ENCODE measurements at places on chromosomes 6 and 20.

DNA sequence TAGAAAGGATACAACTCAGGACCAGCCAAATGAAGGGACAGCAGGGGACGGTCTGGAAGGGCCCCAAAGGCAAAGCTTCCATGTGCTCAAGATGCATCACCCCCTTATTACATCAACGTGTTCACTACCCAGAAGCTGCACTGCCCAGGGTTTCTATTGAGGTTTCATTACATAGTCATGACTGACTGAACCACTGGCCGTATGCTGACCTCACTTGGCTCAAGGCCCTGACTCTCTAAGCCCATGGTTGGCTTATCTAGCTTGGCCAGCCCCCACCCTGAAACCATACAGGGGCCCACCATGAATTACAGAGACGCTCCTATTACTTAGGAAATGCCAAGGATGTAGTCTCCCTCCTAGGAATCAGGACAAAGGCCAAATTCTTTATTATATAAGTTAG lies 179.4 kb downstream of the FOXC1 start:
- no peak for DNase-seq

- no peak for DNase-seq
Measured at GRCh38 chr6:95084867-95085266, 492.5 kb upstream of the MANEA start.

DNA sequence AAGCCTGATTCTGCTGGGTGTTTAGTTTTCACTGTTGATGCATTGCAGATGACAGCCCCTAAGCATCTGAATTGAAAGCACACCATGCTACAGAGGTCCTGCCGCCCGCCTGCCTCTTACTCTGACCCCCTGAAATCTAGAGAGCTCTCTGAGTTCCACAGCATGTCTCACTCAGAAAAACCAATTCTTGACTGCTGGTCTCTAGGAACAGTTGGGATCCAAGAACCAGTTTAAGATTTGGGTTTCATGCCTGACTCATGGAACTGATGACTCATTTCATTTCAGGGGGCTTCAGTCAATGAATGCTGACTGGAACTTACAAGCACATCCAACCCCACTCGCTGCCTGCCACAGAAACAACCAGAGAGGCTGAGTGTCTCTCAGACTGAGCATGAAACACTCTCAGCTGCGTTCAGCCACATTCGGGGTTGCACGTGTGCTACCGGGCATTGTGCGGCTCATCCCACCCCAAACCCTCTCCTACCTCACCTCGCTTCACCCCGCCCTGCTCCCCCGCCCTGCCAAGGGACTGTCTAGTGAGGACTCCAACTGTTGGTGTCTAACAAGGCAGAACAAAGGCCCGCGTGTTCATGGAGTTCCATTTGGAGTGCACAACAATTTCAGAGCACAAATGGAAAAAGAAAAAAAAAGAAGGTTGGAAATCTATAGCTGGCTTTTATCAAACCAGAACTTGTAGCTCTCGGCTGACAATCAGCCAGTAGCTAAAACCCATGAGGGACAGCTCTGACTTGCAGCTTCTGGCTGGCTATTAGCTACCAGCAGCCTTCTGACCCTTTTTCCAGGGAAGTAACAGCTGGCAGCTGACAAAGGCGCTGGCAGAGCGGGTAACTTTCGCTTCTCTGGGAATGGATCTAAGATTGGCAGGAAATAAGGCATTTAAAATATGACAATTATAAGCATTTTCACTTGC lies 20.0 kb upstream of the TRAF3IP2 start:
- no peak for DNase-seq

- no peak for DNase-seq
Measured at GRCh38 chr6:154614641-154615040, 104.2 kb upstream of the CNKSR3 start.

GRCh38 chr6:11586536-11586935 lies 49.0 kb downstream of the TMEM170B start:
- no peak for DNase-seq

DNA sequence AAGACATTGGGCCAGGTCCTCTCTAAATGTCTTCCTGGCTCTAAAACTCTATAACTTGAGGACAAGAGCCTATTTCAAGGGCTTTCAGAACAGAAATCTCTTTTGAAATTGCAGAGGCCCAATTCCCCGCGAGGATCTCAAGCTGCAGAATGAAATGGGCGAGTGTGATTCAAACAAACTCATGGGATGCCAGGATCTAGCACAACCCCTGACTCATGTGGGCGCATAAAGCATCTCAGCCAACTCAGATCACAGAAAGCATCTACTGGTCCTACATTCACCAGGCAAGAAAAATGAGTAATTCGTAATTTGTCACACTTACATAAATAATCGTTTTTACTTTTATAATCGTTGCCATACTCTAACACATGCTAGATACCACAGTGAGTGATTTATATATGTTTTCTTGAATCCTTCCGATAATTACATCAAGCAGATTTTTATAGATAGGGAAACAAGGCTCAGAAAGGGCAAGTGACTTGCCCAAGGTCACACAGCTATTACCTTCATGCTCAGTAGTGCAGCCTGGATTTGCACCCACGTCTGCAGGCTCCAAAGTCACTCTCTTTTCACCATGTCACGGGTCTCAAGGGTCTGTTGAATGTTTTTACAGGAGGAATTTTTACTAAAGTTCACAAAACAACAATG lies 26.2 kb downstream of the FOXF2 start:
- DNase-seq: no peak

- no peak for DNase-seq
Measured at GRCh38 chr6:17224056-17224455, 57.1 kb upstream of the RBM24 start.

GRCh38 chr6:8831366-8832152 lies 396.2 kb upstream of the SLC35B3 start:
- DNase-seq: no peak

DNA sequence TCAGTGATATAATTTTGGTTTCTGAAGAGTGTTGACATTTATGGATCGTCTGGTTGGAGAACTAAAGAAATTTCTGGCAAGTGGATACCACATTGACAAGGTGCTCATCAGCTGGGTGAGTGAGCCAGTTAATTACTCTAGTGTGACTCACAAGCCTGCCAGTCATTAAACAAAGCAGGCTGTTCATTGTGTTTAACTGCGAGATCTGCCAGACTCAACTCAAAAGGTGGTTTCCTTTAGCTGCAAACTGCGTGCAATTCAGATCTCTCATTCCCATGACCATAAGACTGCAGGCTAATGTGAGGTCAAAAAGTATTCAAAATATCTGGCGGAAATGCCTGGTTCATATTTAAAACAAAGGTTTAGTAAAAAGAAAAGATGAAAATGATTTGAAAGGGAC lies 32.5 kb upstream of the IYD start:
- no peak for DNase-seq

DNA sequence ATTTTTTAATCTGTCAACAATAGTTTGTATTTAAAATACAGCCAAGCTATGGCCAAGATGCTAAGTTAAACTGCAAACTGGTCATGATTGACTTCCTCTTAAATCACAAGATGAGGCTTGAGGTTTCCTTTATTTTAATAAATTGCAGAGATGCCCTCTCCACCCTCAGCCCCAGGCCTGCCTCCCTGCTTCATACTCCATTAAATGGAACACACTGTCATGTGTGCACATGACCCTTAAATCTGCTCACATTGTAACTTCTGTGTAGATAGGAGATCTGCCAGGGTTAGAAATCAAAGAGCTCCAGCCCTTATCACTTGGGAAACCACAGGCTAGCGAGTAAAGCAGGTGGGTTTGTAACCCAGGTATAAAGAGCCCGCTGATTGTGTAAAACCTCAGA lies 20.8 kb downstream of the DUSP22 start:
- DNase-seq: no peak

DNA sequence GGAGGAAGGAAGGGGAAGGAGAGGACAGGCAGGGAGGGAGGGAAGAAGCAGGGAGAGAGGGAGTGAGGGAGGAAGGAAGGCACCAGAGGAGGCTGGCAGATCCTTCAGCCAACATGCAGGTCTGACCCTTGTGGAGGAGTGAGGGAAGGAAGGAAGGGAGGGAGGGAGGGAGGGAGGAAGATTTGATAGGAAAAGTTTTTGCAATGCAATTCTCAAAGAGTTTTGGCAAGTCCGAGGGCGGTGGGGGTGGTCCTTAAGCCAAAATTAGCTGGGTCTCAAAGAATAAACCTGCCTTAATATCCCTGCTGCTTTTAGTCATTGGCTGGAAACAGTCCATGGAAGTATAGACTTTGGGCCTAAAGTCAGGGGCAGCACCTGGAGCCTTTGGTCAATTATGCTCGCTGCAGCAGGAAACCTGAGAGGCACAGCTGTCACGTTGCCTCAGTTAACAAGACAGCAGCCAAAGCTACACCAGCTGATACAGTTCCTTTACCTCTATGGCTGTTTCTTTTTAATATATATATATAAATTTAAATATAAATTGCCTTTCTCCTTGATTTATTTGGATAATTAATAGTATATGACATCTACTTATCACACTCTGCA lies 115.7 kb upstream of the RALGAPA2 start:
- no peak for DNase-seq

- peak; percentile 70 for DNase-seq
Measured at GRCh38 chr20:38805502-38805957, at the start of gene PPP1R16B. Gene PPP1R16B (plus strand): TSS chr20:38805697. CDS start chr20:38835926, 30,229 bp downstream.

- DNase-seq: no peak
Measured at GRCh38 chr6:33678233-33678931, 33.1 kb downstream of the UQCC2 start.

GRCh38 chr6:14200047-14200446 lies 82.5 kb downstream of the CD83 start:
- no peak for DNase-seq

DNA sequence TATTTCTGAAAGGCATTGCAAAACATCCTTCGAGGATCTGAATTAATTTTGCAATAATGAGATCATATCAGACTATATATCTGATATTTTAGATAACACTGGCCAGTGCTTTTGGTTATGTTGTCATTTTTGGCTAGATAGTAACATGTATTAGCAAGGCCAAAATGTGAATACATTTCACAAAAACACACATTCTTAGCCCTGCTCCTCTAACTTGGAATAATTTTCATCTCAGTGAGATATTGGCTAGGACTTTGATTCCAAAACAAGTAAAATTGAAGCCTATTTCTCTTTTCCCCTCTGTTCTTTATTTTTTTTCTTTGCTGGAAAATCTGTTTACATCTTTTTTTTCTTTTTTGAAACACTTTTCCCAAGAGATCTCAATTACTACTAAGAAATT lies 466.8 kb upstream of the CDH4 start:
- DNase-seq: no peak

DNA sequence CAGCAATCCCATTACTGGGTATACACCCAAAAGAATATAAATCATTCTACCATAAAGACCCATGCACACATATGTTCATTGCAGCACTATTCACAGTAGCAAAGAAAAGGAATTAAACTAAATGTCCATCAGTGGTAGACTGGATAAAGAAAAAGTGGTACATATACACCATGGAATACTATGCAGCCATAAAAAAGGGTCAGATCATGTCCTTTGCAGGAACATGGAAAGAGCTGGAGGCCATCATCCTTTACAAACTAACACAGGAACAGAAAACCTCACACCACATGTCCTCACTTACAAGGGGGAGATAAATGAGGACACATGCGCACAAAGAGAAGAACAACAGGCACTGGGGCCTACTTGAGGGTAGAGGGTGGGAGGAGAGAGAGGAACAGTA lies 60.9 kb downstream of the DCDC2 start:
- DNase-seq: no peak

- no peak for DNase-seq
Measured at GRCh38 chr6:169858935-169859351, 107.5 kb downstream of the ERMARD start.

DNA sequence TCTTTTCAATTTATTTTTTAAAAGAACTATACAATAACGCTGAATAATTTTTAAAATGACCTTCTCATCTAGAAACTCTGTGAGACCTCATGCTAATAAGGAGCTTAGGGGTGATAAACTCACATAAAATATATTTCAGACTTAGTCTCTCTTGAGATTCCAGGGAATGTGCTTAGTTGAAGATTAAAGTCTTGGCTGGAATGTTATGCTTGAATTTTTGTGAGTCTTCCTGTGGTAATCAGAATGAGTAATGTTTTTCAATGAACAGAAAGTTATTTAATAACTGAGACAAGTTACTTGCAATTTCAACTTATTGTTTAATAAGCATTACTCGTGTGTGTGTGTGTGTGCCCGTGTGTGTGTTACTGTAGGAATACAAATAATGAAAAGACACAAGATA lies 379.9 kb upstream of the EPHA7 start:
- no peak for DNase-seq

- DNase-seq: no peak
Measured at GRCh38 chr6:45328523-45328922, 393 bp downstream of the RUNX2 start.

GRCh38 chr6:53583451-53583850 lies 38.5 kb upstream of the GCLC start:
- DNase-seq: no peak

DNA sequence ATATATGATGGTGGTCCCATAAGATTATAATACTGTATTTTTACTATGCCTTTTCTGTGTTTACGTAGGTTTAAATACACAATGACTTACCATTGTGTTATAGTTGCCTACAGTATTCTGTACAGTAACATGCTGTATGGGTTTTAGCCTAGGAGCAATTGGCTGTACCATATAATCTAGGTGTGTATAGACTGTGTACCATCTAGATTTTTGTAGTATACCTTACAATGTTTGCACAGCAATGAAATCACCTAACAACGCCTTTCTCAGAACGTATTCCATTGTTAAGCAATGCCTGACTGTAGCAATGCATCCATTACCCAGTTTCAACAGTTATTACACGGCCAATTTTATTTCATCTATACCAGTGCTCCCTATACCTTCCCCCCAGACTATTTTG lies 10.7 kb downstream of the MACROD2 start:
- no peak for DNase-seq

Data from activated CD4-positive, alpha-beta T cell treated with anti-CD3 and anti-CD28 coated beads, Interleukin-2, amount 50 U/mL, for 1 hour (primary cell).